ENCODE measurements at places on chromosomes 1 and 21.

DNA sequence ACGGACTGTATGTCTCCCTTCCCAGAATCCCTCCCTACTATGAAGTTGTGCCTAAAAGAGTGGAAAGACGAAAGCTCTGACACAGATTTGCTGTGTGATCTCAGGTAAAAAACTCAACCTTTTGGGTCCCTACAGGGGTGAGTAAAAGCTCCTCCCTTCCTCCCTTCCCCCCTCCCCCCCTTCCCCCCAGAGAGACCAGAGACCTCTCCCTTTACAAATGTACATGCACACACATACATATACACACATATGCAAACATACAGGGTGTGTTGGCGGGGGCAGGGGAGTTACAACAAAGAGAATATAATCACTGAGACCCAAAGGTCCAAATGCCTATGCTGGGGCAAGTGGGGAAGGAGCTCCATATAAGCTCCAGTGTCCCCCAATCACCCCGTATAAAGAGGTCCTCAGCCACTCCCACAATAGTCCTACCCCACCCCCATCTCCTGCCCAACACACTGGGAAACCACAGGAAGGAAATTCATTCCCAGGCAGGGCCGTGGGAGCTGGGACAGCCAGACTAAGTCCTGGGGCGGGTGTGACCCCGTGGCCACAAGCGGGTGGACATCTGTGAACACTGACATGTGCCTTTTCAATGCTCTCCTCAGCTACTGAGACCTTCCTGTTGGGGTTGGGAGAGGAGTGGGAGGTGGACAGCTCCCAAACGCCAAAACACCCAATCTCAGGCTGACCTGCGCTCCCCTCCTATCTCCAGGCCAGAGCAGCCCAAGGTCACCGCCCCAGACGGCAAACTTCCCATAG lies 2.0 kb downstream of the MEF2D start:
- no peak for DNase-seq

GRCh38 chr1:21931171-21932093 lies 5.7 kb downstream of the HSPG2 start:
- peak; percentile 88 for DNase-seq

- DNase-seq = peak; percentile 61
Measured at GRCh38 chr1:233240829-233241682, 54.5 kb downstream of the PCNX2 start.

DNA sequence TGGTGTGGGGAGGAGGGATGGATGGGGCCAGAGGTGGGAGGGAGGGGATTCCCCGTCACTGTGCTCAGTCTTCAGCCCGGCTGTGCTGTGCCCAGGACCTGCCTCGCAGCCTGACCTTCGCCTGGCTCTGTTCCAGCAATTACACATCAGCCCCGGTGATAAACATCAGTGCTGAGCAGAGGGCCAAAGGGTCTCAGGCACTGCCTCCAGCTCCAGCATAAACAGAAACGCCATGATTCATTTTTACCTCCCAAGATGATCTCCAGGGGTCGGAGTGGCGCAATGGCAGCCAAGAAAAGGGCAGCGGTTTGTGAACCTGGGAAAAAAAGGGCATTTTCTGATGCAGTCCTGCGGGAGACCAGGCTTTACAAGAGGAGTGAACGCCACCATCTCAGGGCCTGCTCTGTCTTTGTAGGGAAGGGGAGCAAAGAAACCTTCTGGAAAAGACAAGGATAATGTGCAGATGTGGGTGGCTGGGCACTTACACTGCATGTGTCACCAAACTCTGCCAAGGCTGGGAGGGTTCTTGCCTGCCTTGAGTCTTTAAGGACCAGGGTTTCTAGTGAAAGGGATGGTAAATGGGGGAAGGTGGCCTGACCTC lies 28.1 kb downstream of the SHISA4 start:
- DNase-seq = peak; percentile 95

DNA sequence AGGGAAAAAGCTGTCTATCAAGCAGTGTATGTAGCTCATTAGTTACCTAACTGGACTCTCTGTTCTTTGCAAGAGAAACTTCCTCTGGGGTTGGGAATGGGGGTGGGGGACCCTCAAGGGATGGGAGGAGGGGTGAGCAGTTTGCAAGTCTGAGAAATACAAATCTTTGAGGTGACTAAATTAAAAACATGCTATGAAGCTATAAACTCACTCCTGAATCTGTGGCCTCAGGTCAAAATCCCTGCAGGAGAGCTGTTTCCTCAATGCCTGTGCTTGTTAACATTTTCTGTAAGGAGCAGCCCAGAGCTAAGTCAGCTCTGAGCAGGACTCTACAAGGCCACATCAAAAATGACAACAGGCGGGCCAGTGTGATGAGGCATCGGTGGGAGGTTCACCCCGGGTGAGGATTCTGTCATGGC lies 32.8 kb upstream of the PTPRC start:
- no peak for DNase-seq

DNA sequence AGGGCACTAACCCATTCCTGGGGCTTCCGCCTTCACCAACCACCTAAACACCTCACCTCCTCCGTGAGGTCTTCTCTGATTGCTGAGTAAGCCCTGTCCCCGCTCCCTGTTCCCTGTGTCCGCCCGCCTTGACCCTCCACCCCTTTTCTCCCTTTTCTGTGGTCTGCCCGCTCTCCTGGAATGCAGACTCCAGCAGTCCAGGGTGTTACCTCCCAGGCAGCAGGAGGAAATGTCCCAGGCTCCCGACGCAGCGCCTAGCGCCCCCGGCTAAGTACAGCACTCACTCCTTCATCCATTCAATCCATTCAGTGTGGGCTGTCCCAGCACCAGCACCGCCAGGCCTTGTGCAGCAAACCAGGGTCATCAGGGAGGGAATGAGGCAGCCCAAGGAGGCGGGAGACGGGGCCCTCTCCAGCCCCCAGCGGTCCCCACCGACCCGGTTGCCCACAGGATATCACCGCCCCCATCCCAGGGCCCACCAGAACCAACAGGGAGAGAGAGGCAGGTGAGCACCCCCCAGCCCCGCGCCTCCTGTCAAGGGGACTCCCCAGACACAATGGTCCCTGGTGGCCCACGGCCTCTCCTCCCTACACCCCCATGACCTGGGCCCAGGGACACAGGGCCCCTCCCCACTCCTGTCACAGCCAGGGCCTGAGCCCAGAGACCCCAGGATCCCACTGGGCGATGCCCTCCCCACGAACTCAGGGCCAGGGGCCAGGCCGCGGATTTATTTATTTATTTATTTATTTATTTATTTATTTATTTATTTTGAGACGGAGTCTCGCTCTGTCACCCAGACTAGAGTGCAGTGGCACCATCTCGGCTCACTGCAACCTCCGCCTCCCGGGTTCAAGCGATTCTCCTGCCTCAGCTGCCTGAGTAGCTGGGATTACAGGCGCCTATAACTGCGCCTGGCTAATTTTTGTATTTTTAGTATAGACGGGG lies 10.2 kb downstream of the TNFRSF14 start:
- DNase-seq = no peak

DNA sequence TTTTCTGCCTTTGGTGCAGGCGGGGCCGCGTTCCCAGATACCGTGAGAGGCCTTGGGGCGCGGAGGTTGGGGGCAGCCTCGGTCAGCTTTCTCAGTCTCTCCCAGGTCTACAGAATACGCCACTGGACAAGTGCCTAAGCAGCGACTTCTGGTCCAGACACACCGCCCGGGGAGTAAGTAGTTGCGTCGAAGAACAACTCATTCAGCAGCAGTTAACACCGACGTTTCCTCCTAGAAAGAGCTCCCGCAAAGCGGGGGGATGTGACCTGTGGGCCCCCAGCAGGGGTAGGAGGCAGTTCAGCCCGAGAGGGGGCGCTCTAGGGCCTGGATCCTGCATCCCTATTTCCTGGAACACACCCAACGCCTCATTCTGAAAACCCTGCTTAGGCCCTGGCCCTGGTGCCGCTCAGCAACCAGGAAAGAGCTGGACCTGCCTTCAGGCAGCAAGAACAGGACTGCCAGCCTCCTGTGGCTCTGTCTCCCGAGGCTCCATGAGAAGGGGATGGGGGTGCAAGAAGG lies 6.5 kb upstream of the BARHL2 start:
- no peak for DNase-seq

DNA sequence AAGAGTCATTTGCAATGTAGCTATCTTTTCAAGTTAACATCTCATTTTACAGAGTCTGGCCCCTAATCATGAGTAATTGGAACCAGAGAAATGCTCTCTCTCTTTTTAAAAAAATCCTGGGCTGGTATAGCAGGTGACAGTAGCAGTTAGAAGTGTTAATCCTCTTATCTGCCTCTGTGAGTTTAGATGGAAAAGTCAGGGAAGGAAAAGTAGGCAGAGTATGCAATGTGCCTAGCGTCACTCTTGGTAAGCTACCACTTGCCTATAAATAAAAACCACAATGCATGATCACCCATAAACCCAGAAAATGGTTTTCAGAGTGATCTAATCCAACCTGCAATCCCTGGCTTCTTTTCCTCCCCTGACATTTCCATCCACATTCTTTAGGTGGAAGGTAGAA lies 43.2 kb downstream of the UTP25 start:
- DNase-seq = no peak

DNA sequence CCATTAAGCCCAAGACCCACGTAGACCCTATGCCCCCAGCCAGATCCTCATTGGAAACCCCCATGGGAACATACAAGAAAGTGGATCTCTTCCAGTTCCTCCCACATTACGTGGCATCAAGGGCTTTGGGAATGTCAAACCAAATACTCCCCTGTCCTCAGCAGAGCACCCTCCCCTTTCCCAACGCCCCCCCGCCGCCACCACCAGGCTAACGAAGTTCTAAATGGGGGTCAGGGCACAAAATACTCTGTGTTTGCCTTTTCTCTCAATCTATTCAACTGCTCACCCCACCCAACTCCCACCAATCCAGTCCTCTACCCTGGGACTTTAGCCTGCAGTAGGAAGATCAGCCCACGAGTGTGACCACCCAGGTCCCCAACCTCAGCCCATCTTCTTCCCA lies 24.5 kb downstream of the NEK2 start:
- no peak for DNase-seq

DNA sequence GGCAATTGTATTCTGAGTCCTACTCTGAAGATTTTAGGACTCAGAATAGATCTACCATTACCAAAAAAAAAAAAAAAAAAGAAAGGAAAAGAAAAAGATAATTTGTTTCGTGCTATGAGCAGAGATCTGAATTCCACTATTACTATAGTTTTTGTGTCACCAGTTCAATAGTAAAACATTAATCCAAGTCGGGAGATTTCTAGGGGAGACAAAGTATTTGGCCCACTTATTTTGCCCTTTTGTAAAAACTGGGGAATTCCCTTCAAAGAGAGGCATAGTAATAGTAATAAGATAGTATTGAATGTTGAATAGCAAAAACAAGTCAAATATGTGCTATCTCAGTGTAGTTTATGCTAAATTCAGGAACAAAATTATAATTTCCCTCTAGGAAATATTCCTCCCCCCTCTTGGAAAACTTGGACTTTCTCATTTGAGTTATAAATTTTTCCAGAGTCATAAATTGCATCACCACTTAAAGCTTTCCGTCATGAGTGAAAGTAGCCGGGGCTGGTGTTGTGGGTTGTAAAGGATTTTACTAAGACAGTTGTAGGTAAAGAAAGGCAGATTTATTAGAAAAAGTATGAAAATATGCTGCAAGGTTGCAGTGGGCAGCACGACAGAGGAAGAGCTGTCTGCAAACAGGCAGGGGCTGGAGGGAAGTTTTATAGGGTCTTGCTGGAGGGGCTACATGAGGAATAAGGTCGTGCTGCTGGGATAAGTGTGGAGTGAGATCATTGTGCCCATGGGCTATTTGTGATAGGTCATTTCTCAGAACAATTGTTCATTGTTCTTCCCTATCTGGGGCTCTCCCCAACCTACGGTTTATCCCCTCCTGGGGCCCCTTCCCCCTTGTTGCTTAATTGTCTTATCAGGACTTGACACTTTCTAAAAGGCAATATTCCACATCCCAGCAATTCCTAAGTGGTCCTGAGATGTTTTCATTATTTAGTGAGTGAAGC lies 1009.9 kb downstream of the PLA2G4A start:
- DNase-seq = no peak

DNA sequence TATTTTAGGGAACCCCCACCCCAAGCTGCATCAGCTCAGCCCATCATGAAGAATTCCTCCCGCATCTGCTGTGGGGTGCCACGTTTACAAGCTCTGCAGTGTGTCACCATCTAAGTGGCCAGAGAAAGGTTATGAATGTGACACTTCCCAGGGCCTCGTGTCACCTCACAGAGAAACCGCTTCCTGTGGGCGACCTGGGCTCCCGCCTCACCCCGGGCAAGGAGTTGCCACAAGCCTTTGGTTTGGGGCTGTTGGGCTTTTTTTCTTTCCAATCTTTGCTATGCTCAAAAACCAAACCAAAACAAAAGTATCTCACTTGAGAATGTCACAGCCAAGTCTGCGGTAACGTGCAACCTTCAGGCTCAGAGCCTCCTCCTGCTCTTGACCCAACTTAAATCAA lies 82.1 kb upstream of the ARHGEF16 start:
- no peak for DNase-seq

GRCh38 chr1:16720351-16721223 lies 19.7 kb upstream of the RNU1-4 start:
- DNase-seq = no peak

GRCh38 chr1:40664167-40664537 lies 1.3 kb downstream of the RIMS3 start:
- DNase-seq = no peak

Data from iris pigment epithelial cell (primary cell).